ENCODE measurements at places on chromosomes 11 and 22.

DNA sequence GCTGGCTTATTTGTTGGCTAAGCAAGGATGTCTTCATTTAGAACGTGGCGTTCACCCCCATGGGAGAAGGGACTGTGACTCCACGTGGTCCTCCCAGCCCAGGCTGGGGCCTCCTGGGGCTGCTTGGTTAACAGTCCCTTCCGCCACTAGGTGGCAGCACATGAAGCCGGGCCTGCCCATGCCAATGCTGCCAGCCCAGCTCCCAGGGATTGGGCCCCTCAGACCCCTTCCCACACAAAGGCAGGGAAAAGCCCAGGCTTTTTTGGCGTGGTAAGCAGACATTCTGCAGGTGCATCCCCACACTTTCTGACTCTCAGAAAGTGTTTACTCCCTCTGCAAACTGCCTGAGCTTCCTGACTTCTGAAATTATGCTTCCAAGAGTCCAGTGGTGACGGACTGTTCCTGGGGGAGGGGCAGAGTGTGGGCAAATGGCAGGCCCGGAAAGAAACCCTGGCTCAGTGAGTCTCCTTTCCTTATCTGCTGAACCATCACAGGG, 3.1 kb downstream of the CBX6 start:
- DNase-seq, result peak; percentile 57

- DNase-seq, result no peak
Observed at GRCh38 chr11:126430581-126431335, 75.3 kb downstream of the ST3GAL4 start.

DNA sequence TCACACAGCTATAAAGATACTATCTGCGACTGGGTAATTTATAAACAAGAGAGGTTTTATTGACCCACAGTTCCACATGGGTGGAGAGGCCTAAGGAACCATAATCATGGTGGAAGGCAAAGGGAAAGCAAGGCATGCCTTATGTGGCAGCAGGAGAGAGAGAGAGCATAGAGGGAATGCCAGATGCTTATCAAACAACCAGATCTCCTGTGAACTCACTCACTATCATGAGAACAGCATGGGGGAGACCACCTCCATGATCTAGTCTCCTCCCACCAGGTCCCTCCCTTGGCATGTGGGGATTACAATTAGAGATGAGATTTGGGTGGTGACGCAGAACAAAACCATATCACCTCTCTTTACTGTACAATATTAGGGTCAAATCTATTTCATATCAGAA, 1101.6 kb upstream of the RAG2 start:
- DNase-seq, result no peak

- DNase-seq, result no peak
Observed at GRCh38 chr11:27248576-27249509, 114.2 kb downstream of the CCDC34 start.

GRCh38 chr11:69352715-69353319, 58.9 kb downstream of the MYEOV start:
- DNase-seq, result peak; percentile 49

DNA sequence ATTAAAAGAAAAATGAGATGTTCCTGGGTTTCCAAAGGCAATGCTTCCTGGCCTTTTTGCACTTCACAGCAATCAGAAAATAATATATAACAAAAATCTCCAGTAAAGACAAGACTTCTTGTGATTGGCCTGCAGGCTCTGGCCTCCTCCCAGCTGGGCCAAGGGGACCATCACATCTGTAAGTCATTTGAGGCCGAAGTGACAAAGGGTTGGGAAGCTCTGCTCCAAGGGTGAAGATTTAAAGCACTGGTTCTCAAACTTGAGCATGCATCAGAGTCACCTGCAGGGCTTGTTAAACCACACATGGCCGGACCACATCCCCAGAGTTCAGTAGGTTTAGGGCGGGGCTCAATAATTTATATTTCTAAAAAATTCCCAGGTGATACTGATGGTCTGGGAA, 32.1 kb downstream of the ARFGAP2 start:
- no peak for DNase-seq

- DNase-seq, result no peak
Observed at GRCh38 chr11:27075192-27075591, 34.6 kb downstream of the BBOX1 start.

- no peak for DNase-seq
Observed at GRCh38 chr11:129090056-129090455, 102.1 kb downstream of the ARHGAP32 start.

DNA sequence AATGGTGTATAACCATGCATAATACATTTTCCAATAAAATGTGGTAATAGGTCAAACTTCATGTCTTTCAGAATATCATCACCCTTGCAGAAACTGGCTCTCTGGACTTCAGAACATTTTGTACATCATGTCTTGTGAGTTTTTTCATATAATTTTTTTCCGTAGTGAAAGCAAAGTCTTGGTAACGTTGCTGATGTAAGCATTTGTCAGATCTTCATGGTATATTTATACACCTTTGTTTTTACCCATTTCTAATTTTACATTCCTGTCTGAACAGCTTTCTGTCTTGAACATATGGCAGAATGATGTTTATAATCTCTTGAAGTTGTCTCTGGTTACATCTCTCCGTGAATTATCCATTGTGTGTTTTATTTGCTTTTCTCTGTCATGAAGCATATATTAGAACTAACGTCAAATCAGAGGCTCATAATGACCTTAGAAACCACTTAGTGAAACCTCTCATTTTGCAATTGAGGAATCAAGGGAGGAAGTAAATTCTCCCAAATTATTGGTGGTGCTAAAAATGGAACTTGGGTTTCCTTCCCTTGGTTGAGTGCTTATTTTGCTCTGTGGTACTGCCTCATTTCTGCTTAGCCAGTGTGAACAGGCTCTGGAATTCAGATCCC, 37.4 kb downstream of the CSRP3 start:
- DNase-seq, result no peak

DNA sequence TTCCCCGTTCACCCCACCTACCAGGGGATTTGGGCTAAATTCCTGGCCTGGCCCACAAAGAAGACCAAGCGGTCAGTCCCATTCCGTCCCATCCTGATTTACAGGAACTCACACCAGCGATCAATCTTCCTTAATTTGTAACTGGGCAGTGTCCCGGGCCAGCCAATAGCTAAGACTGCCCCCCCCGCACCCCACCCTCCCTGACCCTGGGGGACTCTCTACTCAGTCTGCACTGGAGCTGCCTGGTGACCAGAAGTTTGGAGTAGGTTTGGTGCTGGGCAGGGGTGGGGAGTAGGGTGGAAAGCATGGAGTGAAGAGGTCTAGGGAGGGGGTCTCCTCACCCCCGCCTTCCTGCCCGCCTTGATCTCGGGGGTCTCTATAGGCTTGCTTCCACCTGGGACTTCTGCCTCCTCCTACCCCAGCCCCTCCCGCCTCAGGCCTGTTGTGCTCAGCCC, at the start of gene SERPING1:
TSS of gene SERPING1 (plus strand) at position 225 of the 455 bp plus-strand sequence. CDS start 586 bp downstream, outside the sequence.
- DNase-seq, result no peak

DNA sequence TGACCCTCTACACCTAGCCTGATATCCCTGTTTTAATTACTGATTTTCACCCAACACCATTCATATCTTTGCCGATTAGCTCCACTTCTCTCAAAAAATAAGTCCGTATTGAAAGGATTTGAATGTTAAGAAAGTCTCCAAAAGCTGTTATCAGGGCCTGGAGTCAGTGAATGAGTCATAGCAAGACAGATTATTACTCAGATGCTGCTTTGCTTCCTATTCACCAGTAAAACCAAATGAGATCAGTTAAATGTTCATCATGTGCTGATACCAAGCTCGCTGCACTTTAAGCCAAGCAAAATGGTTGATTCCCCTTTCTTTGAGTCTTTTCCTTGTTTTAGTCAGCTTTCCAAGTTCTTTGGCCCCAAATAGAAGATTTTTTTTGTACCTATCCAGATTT, 228.4 kb downstream of the FAT3 start:
- DNase-seq, result peak; percentile 8

- DNase-seq, result peak; percentile 80
Observed at GRCh38 chr22:44701824-44702478, at the start of gene PRR5. PRR5 (plus strand) TSS chr22:44702204; CDS start chr22:44702475, 271 bp downstream.

GRCh38 chr11:95556342-95557163, 233.0 kb downstream of the FAM76B start:
- peak; percentile 50 for DNase-seq

- no peak for DNase-seq
Observed at GRCh38 chr11:74755395-74755995, 6.8 kb downstream of the RNF169 start.

- no peak for DNase-seq
Observed at GRCh38 chr22:44797181-44797725, 44.9 kb downstream of the ARHGAP8 start.

- DNase-seq, result no peak
Observed at GRCh38 chr11:134438542-134439537, 26.8 kb upstream of the B3GAT1 start.

- no peak for DNase-seq
Observed at GRCh38 chr11:92457250-92457649, 232.6 kb downstream of the FAT3 start.

DNA sequence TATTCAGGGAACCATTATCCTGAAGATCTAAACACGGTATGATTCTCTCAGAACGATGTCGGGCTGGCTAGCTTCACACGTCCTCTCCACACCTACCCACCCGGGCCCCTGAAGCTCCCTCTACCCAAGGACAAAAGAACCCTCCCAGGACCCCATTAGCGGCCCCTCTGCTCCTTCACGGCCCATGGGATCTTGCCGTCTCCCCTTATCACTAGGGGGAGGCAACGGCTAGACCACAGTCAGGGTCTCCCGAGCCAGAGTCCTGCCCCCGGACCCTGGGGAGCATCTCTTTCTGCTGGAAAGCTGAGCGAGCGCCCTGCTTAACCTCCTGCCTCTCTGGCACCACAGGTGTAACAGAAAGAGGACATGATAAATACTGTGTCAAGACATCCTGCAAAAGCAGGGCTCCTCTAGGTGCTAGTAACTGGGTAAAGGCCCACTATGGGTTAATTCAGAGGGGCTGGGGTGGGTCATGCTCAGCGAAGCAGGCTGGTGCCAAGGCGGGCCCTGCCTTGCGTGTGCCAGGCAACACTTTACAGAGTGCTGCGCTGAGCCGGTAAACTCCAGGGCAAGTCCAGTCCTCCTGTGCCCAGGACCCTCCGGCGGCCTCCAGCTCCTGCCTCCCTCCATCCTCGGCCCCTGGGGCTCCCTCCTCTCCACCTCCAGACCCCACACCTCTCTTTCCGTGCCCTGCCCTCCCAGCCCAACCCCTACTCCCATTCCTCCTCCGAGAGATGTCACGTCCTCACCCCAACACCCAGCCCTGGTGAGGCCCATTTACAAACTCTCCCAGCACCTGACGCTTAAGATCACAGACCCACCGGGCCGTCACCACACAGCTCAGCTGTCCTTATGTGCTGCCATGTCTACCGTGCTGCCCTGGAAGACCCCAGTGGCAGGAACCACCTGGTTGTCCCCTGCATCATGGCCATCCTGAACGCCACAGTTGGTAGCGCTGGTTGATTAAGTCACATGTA, 3.0 kb downstream of the TOLLIP start:
- peak; percentile 4 for DNase-seq

- DNase-seq, result no peak
Observed at GRCh38 chr11:46905806-46906205, 12.5 kb downstream of the LRP4 start.

Measured in H4 (cell line).